Uterus (tissue), 4 donors: ENCODE measurements at places on chromosomes 6 and 20. TPM values are rescaled to one million over a fixed set of nuclear protein-coding genes. Genes with fewer than 3 reads are reported as not detected.
A peak's percentile ranks its signal among the peaks of the same experiment; 100 is the strongest.

The VARS1 gene
- total RNA-seq: 39.7 TPM

DNA sequence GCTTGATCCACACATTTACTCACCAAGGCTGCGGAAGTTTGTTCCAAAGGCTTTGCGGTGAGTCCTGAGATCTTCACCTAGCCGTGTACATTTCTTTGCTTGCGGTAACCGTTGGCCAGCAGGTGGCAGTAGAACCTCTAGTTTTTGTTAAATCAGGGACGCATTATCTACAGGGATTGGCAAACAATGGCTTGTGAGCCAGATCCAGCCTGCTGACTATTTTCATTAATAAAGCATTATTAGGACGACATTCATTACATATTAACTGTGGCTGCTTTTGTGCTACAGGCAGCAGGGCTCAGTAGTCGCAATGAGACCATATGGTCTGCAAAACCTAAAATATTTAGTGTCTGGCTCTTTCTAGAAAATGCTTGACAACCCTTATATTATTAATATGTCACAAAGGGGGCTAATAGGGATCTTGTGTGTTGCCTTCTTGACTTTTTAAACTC is 174.1 kb downstream of the DOK5 start:
- no peak overlapping the region for H3K27ac ChIP-seq
- H3K4me3 ChIP-seq: no peak overlapping the region
- H3K36me3 ChIP-seq: no peaks in the 10 kb centered on the region
- no peaks in the 10 kb centered on the region for H3K27me3 ChIP-seq
- H3K4me1 ChIP-seq: no peaks in the 10 kb centered on the region

The ASIP gene
- total RNA-seq: not detected

DNA sequence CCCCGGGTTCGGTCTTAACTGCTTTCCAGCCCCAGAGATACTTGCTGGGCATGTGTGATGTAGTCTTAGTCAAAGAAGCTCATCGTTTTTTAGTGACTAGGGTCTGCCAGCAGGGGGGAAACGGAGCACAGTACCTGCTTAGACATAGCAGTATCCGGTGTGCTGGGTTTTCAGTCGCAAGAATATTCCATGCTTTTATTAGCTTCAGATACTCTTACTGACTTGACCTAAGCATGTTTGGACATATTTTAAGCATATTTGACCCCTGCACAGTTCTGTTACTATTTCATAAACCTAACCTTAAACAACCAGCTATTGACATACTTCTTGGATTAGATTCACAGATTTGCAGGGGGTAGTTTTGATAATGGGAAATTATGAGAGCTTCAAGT is 3.0 kb downstream of the E2F3 start:
- peak overlapping the region; percentile 79 for H3K27ac ChIP-seq
- H3K4me1 ChIP-seq: no peaks in the 10 kb centered on the region
- no peaks in the 10 kb centered on the region for H3K27me3 ChIP-seq
- H3K4me3 ChIP-seq: peak overlapping the region; percentile 49

DNA sequence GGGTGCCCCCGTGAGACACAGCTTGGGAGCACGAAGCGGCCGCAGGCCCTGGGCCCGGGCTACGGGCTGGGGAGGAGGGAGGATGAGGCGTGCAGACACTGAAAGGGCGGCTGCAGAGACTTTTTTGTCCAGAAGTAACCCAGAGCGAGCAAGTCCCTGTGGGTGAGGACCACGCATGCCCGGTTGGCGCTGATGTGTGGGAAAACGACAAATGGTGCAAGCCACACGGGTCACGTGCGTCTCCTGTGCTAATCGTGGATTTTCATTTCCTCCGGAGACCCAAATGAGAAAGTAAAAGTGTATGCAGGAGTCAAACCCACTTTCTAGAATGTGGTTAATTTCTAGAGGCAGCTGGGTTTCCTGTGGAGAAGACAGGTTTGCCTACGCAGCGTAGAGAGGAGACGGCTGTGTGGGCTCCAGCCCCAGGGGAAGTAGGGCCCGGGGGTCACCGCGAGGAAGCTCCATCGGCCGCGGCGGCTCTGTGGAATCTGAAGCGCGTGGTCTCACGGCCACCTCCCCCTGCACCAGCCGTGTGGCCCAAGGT is 19.0 kb downstream of the DLL1 start:
- H3K27ac ChIP-seq: no peak overlapping the region
- no peak for DNase-seq
- no peaks in the 10 kb centered on the region for H3K36me3 ChIP-seq
- H3K4me1 ChIP-seq: peaks cover 1% of the 10 kb centered on the region

DNA sequence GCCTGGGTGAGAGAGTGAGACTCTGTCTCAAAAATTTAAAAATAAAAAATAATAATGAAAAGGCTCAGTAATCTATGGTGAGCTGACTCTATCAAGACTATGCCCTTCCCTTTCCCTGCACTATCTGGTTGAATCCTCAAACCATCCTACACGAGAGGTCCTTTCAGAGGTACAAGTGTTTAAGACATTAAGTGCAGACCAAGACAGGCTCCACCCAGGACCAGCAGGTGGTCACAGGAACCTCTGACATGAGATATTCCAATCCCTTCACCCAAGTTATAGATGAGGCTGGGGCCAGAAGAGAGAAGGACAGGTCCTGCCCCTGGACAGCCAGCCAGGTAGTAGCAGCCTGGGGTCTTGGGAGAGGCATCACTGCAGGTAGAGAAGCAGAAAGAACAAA is 182.6 kb downstream of the NFATC2 start:
- H3K4me1 ChIP-seq: no peaks in the 10 kb centered on the region
- no peak overlapping the region for H3K27ac ChIP-seq
- no peaks in the 10 kb centered on the region for H3K36me3 ChIP-seq
- no peaks in the 10 kb centered on the region for H3K27me3 ChIP-seq
- no peak for DNase-seq
- no peak overlapping the region for H3K4me3 ChIP-seq

GRCh38 chr6:49454787-49455709 is 8.0 kb downstream of the MMUT start:
- H3K27me3 ChIP-seq: no peaks in the 10 kb centered on the region
- H3K36me3 ChIP-seq: no peaks in the 10 kb centered on the region
- H3K4me3 ChIP-seq: no peak overlapping the region
- no peaks in the 10 kb centered on the region for H3K4me1 ChIP-seq
- H3K27ac ChIP-seq: no peak overlapping the region
- no peak for DNase-seq

The PGM3 gene
- total RNA-seq: 70.6 TPM

The MSH5 gene
- 22.1 TPM for total RNA-seq

The CPNE5 gene
- 11.5 TPM for total RNA-seq

DNA sequence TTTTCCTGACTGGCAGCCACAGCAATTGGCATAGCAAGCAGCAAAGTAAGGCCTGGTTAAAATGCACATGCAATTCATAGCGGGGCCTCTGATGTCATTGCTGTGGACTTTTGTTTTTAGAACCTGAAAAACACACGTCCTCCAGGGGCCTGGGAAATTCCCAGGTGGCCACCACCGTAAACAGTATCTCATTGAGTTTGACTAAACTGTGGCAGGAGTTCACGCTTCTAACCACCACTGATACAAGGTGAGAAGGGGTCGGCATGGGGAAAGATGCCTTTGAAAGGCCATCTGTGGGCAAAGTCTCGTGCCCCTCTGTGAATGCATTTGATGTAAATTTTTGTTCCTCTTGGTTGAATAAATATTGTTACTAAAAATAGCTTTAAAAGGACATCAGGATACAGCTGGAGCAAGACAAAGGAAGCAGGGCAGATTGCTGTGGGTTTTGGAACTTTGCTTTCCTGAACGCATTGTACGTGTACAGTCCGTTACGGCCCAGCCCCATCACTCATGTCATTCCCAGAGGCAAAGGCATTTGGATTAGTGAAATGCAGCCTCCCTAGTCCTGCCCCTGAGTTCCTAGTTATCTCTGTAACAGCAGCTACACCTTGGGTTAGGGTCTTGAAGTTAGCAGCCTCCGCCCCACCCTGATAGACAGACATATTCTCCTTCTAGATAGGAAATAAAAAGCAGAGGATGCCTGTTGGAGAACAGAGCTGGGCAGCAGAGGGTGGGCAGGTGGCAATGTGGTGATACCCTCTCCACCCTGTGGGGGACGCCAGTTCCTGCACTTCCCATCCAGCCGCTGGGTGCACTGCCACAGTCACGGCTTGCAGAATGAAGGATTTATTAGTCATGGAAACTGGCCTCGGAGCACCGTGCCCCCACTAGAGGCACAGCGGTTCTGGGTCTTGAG is 80.3 kb downstream of the ZDHHC14 start:
- H3K27ac ChIP-seq: peak overlapping the region; percentile 76
- DNase-seq: no peak
- no peaks in the 10 kb centered on the region for H3K36me3 ChIP-seq
- no peak overlapping the region for H3K4me3 ChIP-seq
- H3K27me3 ChIP-seq: no peaks in the 10 kb centered on the region
- H3K4me1 ChIP-seq: no peaks in the 10 kb centered on the region

- H3K4me1 ChIP-seq: no peaks in the 10 kb centered on the region
- H3K4me3 ChIP-seq: no peak overlapping the region
- no peak overlapping the region for H3K27ac ChIP-seq
- no peak for DNase-seq
Measured at GRCh38 chr20:50267041-50267865, 76.6 kb downstream of the CEBPB start.

- H3K27me3 ChIP-seq: no peaks in the 10 kb centered on the region
- no peak overlapping the region for H3K27ac ChIP-seq
- no peaks in the 10 kb centered on the region for H3K4me1 ChIP-seq
- no peak overlapping the region for H3K4me3 ChIP-seq
Measured at GRCh38 chr20:50610212-50610718, 81.1 kb downstream of the RIPOR3 start.

DNA sequence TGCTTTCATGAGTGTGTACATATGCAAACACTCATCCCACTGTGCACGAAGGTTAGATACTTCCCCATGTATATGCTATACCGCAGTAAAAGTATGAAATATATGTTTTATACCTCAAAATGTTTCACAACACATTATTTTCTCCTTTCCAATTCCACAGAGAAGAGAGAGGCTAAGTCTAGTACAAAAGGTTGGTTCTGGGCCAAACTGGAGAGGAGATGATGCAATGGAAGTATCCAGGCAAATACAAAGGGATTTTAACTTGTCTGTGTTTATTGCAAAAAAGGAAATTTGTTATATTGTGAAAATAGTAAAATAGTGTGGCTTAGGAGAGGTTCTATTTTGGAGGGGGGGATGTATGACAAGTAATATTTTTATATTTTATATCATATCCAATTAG is 112.6 kb downstream of the PLCB1 start:
- no peaks in the 10 kb centered on the region for H3K36me3 ChIP-seq
- H3K4me1 ChIP-seq: no peaks in the 10 kb centered on the region
- H3K27ac ChIP-seq: no peak overlapping the region
- no peak overlapping the region for H3K4me3 ChIP-seq
- peak; percentile 50 for DNase-seq

DNA sequence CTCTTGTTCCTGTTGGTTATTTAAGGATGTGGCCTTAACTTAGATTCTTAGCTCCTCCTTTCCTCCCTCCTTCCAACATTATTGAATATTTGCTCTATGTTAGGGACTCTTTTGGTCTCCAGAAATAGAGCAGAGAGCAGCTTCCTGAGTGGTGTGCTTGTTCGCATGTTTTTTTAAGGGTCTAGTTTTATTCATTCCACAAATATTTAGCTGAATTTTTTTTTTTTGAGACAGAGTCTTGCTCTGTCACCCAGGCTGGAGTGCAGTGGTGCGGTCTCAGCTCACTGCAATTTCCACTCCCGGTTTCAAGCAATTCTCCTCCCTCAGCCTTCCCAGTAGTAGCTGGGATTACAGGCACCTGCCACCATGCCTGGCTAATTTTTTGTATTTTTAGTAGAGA is 169.2 kb downstream of the ZFAND3 start:
- H3K27ac ChIP-seq: peak overlapping the region; percentile 9
- no peak for DNase-seq
- no peak overlapping the region for H3K4me3 ChIP-seq
- peaks cover 16% of the 10 kb centered on the region for H3K4me1 ChIP-seq
- H3K27me3 ChIP-seq: no peaks in the 10 kb centered on the region
- no peaks in the 10 kb centered on the region for H3K36me3 ChIP-seq

The BNIP5 gene
- not detected for total RNA-seq

The KCNB1 gene
- total RNA-seq: 3.7 TPM

The MLN gene
- not detected for total RNA-seq
